Forelimb muscle (tissue), 1 donor: ENCODE measurements at places on chromosomes 2 and 18.

GRCh38 chr18:78495550-78495949 is 484.1 kb upstream of the SALL3 start:
- no peak for DNase-seq

GRCh38 chr2:181991171-181991885 is 5.7 kb downstream of the PPP1R1C start:
- no peak for DNase-seq

DNA sequence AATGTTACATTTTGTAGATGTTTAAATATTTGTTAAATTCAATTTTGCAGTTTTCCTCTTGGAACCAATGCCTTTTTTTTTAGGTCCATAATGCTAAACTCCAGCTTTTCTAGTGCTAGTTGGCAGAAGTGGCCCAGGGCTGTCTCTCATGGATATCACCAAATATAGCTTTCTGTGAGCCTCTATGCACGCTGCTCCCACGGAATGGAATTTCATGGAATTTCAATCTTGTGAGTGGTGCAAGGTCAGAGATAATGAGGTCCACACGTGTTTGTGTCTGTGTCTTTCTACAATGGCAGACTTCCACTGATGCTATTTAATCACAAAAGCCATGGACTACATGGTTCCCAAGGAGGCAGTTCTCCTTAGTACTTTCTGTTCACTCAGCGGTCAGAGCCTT is 191.5 kb upstream of the PARD3B start:
- DNase-seq, result no peak

DNA sequence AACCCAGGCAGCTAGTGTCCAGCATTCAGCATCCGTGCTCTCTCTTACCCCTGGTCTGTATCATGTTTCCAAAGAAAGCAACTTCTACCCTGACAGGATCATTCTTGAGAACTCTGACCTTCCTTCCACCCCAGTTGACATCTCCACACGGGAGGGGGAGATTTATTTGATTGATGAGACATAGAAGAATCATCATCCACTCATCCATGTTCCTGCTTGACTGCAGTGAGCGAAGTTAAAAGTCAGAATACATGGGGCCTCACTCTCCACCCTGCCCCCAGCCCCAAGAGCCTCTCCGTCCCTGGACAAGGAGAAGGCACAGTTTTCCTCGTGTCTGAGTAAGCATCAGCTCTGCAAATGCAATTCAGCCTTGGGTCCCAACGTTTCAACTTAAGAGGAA is 356.0 kb upstream of the TNP1 start:
- no peak for DNase-seq

DNA sequence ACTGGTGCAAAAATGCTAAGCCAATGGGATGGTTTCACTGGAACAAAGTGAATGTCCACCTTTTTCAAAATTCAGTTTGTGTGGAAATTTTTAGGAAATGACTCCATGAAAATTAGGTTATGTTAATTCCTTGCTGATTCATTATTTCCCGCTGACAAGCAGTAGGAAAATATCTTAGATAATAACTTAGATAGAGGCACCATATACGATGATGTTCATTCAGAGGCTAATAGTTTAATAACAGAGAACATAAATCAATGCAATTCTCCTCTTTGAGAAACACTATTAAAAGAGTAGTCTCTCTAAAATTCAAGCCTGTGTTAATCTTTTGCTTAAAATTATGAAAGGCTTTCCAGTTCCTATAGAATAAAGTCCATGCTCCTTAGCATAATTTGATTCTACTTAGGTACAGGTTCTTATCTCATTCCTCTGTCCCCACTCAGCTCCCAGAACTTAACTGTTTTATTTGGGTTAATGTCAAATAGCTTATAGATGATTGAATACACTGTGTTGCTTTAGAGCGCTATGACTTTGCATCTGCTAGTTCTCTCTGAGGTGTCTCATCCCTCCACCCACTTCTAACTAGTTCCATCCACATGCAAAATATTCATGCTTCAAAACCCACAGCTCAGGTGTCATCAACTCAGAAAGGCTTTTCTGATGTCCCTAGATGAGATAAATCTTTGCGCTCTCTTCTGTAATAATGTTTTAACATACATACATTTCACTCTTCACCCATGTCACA is 503.6 kb downstream of the ERBB4 start:
- no peak for DNase-seq

DNA sequence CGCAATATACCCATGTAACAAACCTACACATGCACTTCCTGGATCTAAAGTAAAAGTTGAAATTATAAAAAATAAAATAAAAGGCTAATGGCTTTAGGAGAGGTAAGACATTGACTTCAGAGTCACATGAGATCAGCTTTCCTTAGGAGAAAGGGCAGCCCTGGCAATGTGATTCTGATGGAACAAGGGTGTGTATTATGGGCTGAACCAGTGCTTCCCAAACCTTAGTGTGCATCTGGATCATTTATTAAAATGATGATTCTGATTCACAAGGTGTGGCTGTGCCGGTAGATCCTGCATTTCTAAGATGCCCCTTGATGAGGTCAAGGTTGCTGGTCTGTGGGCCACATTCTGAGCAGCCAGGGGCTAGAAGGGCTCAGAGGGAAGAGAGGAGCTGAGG is 42.6 kb downstream of the LAMA3 start:
- no peak for DNase-seq

DNA sequence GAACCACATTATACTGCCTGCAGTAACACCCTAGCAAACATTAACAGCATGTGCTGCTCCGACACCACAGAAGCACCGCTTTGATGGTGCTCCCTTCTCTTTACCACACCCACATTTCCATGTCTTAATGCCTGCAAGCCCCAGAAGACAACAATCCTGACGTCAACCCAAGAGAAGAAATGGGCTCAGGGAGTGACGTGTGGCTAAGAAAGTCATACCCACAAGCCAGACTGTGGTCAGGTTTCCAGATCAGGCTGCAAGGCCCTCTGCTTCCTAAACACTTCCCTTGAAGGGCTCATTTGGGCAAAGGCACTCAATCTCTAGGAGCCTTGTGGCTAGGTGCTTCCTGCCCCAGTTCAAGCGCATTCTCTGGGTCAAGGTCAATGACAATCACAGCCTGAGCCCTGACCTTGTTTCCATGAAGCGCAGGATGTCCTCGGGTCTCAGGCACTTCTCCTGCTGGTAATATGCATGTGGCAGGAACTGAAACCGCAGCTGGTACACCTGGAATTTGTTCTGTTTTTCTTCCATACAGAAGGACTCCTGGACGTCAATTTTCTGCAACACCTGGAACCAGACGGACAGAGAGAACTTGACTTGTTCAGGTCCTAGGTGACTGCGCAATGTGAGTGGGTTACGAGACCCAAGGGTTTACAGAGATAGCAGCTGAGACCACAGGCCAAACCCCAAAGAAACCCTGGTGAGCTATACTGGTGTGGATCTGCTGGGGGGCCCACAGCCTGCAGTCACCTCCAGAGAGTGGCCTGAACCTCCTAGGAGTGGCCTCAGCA is 67.2 kb downstream of the POLR1A start:
- no peak for DNase-seq

DNA sequence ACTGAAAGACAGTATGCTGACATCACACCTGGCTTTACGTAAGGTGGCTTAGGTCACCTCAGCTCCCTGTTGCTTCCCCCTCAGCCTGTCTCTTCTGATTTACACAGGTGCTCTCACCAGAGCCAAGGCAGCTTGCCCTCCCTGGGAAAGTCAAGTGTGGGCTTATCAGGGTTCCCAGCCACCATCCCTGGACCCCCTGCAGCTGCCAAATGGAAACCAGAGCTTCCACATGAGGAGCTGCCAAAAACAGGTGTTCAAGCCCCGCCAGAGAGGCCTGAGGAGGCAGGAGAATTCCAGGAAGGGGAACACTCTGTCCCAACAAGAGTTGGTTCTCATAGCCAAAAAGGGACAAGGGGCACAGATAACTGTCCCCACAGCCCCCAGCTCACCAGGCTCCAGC is 266.7 kb downstream of the ATAD2B start:
- no peak for DNase-seq

- no peak for DNase-seq
These were observed 50.2 kb downstream of the ATIC start for GRCh38 chr2:215361876-215362561.

- no peak for DNase-seq
These were observed 81.3 kb downstream of the CLHC1 start for GRCh38 chr2:55150834-55151233.

GRCh38 chr2:122478117-122478516 is 722.7 kb downstream of the TSN start:
- DNase-seq, result no peak

DNA sequence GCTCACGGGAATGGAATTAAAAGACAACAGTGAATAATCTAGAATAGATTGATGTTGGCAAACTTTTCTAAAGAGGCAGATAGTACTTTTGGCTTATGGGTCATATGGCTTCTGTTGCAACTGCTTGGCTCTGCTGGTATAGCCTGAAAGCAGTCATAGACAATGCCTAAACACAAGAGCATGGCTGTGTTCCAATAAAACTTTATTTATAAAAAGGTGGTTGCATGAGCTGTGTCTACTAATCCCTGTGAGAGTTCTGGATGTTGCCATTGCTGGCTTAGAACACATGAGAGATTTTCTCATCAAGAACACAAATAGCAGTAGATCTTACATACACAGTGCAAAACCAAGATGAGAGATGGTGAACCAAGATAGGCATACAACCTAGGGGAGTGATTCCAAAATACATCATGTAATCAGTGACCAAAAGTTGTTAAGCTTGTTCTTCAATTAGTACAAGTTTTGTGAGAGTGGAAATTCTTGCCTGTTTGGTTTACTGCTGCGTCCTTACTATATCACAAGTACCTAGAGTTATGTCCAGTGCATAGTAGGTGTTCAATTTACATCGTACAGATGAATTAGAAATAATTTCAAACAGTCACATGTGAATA is 380.0 kb downstream of the METTL4 start:
- DNase-seq, result no peak

GRCh38 chr2:216370961-216371712 is 1.1 kb downstream of the MARCHF4 start:
- DNase-seq, result no peak

DNA sequence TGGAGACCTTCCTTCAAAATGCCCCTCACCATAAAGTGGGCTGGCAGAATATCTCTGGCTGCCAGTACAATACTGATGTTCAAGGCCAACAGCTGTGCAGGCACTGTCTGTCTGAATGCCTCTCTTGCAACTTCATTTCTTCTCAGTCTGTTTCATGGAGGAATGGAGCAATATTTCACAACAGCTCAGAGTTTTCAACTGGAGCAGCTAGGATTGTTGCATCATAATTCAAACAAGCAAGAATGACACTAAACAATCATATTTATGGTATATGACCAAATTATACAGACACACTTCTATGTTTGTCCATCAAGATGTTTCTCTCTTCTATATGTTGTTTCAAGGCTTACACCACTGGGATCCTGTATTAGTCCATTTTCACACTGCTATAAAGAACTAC is 444.2 kb downstream of the LRATD1 start:
- no peak for DNase-seq
